ENCODE measurements at places on chromosomes 2 and 18.

DNA sequence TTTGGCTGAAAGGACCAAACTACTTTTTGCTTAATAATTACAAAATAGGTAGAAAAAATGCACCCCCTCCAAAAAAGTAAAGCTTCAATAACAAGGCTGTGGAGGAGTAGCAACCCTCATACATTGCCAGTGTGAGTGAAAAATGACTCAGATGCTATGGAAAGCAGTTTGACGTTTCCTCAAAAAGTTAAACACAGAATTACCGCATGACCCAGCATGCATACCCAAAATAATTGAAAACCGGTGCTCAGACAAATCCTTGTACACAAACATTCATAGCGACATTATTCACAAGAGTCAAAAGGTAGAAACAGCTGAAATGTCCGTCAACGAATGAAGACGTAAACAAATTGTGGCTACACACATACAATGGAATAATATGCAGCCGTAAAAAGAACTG is 38.8 kb upstream of the DAPL1 start:
- no peak overlapping the region for H3K27ac ChIP-seq
- H3K4me3 ChIP-seq, result no peak overlapping the region
- no peaks in the 10 kb centered on the region for H3K4me1 ChIP-seq
- no peaks in the 10 kb centered on the region for H3K36me3 ChIP-seq

DNA sequence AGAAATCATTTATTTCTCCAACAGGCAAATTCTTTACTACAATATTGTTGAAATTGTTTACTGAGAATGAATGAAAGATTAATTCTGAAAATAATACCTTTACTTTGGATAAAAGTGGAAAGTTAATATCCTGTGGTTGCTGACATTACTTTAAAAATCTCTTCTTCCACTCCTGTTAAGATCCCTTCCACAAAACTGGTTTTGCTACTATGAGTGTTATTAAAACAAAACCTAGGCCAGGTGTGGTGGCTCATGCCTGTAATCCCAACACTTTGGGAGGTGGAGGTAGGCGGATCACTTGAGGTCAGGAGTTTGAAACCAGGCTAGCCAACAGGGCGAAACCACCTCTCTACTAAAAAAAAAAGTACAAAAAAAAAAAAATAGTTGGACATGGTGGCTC is 123.9 kb upstream of the CCDC150 start:
- H3K36me3 ChIP-seq, result no peaks in the 10 kb centered on the region
- H3K27me3 ChIP-seq, result peaks cover 7% of the 10 kb centered on the region
- no peaks in the 10 kb centered on the region for H3K4me1 ChIP-seq
- DNase-seq, result no peak

GRCh38 chr2:85016446-85016845 is 45.5 kb downstream of the KCMF1 start:
- H3K27ac ChIP-seq, result no peak overlapping the region
- H3K27me3 ChIP-seq, result no peaks in the 10 kb centered on the region

- H3K36me3 ChIP-seq, result no peaks in the 10 kb centered on the region
- no peak for DNase-seq
- H3K27me3 ChIP-seq, result no peaks in the 10 kb centered on the region
- H3K27ac ChIP-seq, result no peak overlapping the region
- no peak overlapping the region for H3K4me3 ChIP-seq
These were observed 174.1 kb downstream of the TFCP2L1 start for GRCh38 chr2:121110924-121111323.

- H3K27ac ChIP-seq, result peak overlapping the region; percentile 69
- peaks cover 16% of the 10 kb centered on the region for H3K36me3 ChIP-seq
- H3K4me3 ChIP-seq, result peak overlapping the region; percentile 62
- no peak for DNase-seq
- peaks cover 3% of the 10 kb centered on the region for H3K27me3 ChIP-seq
These were observed 678 bp upstream of the UBE2E3 start for GRCh38 chr2:180979749-180980105.

DNA sequence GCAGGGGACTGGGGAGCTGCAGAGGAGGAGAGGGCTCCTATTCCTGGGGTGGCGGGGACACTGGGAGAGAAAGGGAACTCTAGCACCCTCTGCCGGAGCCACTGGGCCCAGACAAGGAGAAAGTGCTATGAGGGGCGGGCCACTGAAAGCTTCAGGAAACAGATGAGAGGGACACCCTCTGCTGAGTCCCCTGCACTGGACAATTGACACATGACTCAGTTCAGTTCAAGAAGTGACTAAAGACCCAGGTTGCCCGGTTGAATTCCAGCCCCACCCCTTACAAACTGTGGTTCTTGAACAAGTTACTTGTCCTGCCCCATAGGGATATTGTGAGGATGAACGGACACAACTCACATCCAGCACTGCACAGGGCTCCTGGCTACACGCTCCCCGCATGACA is 5.0 kb downstream of the RUFY4 start:
- peak; percentile 34 for DNase-seq
- no peaks in the 10 kb centered on the region for H3K4me1 ChIP-seq
- H3K36me3 ChIP-seq, result no peaks in the 10 kb centered on the region
- H3K27me3 ChIP-seq, result no peaks in the 10 kb centered on the region
- no peak overlapping the region for H3K27ac ChIP-seq
- H3K4me3 ChIP-seq, result no peak overlapping the region

GRCh38 chr2:73324126-73324725 is 30.9 kb upstream of the EGR4 start:
- no peak overlapping the region for H3K4me3 ChIP-seq
- no peaks in the 10 kb centered on the region for H3K36me3 ChIP-seq
- no peak for DNase-seq
- H3K4me1 ChIP-seq, result peaks cover 3% of the 10 kb centered on the region

GRCh38 chr2:195649629-195650190 is 7.3 kb upstream of the SLC39A10 start:
- H3K27ac ChIP-seq, result peak overlapping the region; percentile 25
- no peak for DNase-seq
- H3K27me3 ChIP-seq, result no peaks in the 10 kb centered on the region
- peaks cover 3% of the 10 kb centered on the region for H3K36me3 ChIP-seq

GRCh38 chr2:202339071-202339870 is 36.9 kb upstream of the BMPR2 start:
- no peaks in the 10 kb centered on the region for H3K4me1 ChIP-seq
- H3K27ac ChIP-seq, result no peak overlapping the region
- no peaks in the 10 kb centered on the region for H3K27me3 ChIP-seq
- no peak for DNase-seq

- H3K4me1 ChIP-seq, result peaks cover 49% of the 10 kb centered on the region
- no peaks in the 10 kb centered on the region for H3K27me3 ChIP-seq
- H3K4me3 ChIP-seq, result peak overlapping the region; percentile 92
- peak overlapping the region; percentile 0 for H3K27ac ChIP-seq
These were observed 2.4 kb downstream of the MARS2 start for GRCh38 chr2:197707316-197708213.

DNA sequence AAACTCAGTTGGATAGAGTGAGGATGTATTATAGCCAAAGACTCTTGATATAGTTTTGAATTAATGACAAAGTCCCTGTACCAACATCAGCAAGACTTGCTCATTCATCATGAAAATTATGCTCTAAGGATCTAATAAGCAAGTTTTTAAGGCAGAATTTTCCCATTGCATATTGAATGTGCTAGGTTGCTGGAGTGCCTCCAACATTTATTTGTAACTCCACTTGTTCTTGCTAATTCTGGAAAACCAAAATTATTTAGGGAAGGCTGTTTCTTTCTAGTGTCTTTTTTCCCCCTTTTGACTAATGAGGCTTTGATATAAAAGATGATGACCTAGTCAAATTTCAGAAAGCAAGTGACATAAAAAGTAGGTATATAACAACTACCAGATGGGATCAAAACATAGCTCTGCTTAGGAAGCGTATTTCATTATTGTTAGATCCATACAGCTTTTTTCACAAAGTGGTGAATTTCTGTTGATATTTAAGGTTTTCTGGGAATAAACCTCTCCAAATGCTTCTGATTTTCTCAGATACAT is 7.7 kb downstream of the SLC4A10 start:
- no peak overlapping the region for H3K27ac ChIP-seq
- no peak for DNase-seq
- no peaks in the 10 kb centered on the region for H3K36me3 ChIP-seq
- H3K4me1 ChIP-seq, result no peaks in the 10 kb centered on the region
- H3K27me3 ChIP-seq, result peaks cover 8% of the 10 kb centered on the region

- H3K27me3 ChIP-seq, result no peaks in the 10 kb centered on the region
- no peak overlapping the region for H3K4me3 ChIP-seq
- no peak overlapping the region for H3K27ac ChIP-seq
- no peak for DNase-seq
These were observed 450.1 kb downstream of the SLC4A3 start for GRCh38 chr2:220077488-220077887.

GRCh38 chr2:196356332-196356731 is 185.0 kb upstream of the STK17B start:
- DNase-seq, result no peak
- peaks cover 1% of the 10 kb centered on the region for H3K36me3 ChIP-seq
- H3K4me1 ChIP-seq, result no peaks in the 10 kb centered on the region
- H3K27me3 ChIP-seq, result peaks cover 11% of the 10 kb centered on the region
- H3K4me3 ChIP-seq, result no peak overlapping the region

- H3K36me3 ChIP-seq, result no peaks in the 10 kb centered on the region
- H3K27ac ChIP-seq, result no peak overlapping the region
These were observed 14.5 kb downstream of the IL1R2 start for GRCh38 chr2:102005989-102006885.

GRCh38 chr18:10793730-10794370 is 268.0 kb downstream of the NAPG start:
- H3K4me3 ChIP-seq, result no peak overlapping the region
- H3K27ac ChIP-seq, result no peak overlapping the region
- peaks cover 20% of the 10 kb centered on the region for H3K27me3 ChIP-seq
- DNase-seq, result no peak
- H3K4me1 ChIP-seq, result no peaks in the 10 kb centered on the region
- H3K36me3 ChIP-seq, result no peaks in the 10 kb centered on the region

- no peaks in the 10 kb centered on the region for H3K4me1 ChIP-seq
- no peaks in the 10 kb centered on the region for H3K27me3 ChIP-seq
- no peak overlapping the region for H3K27ac ChIP-seq
- H3K36me3 ChIP-seq, result no peaks in the 10 kb centered on the region
These were observed 470.1 kb downstream of the TMX3 start for GRCh38 chr18:68244786-68245185.

DNA sequence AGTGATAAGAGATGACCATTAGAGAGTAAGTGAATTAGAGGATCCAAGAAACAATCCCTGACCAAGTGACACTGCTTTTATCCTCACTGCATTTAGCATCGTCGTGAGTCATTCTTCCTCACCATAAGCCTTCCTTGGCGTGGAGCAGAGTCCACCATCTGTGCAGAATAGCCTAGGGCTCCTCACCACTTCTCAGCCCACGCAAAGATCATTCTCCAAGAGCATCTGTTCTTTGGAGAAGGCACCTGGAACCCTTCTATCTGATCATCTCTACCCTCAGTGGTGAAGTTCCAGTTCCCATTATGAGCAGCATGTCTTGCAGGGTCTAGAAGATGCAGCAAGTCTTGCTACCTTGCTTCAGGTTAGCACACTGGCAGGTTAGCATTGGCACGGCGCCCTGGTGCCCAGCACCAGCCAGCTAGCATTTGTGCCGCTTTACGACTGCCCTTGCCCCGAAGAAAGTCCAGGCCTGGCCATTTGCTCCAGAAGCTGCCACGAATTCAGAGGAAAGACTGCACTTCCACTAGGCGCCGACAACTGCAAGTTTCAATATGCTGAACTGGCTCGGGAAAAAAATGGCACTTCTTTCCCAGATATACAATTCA is 225.8 kb downstream of the TTC32 start:
- peaks cover 25% of the 10 kb centered on the region for H3K27me3 ChIP-seq
- H3K27ac ChIP-seq, result no peak overlapping the region
- H3K4me3 ChIP-seq, result no peak overlapping the region
- no peaks in the 10 kb centered on the region for H3K36me3 ChIP-seq

GRCh38 chr2:22970284-22970975 is 414.5 kb upstream of the KLHL29 start:
- H3K4me1 ChIP-seq, result no peaks in the 10 kb centered on the region
- no peak overlapping the region for H3K4me3 ChIP-seq
- H3K27ac ChIP-seq, result no peak overlapping the region
- peaks cover 15% of the 10 kb centered on the region for H3K27me3 ChIP-seq
- no peak for DNase-seq

GRCh38 chr2:120525056-120526046 is 179.4 kb downstream of the INHBB start:
- no peak for DNase-seq
- H3K27me3 ChIP-seq, result peaks cover 29% of the 10 kb centered on the region
- H3K36me3 ChIP-seq, result no peaks in the 10 kb centered on the region
- no peak overlapping the region for H3K4me3 ChIP-seq
- H3K4me1 ChIP-seq, result no peaks in the 10 kb centered on the region

- no peak overlapping the region for H3K27ac ChIP-seq
- H3K4me3 ChIP-seq, result no peak overlapping the region
- H3K4me1 ChIP-seq, result no peaks in the 10 kb centered on the region
- no peaks in the 10 kb centered on the region for H3K27me3 ChIP-seq
- no peaks in the 10 kb centered on the region for H3K36me3 ChIP-seq
These were observed 6.6 kb downstream of the OTOF start for GRCh38 chr2:26471289-26471688.

DNA sequence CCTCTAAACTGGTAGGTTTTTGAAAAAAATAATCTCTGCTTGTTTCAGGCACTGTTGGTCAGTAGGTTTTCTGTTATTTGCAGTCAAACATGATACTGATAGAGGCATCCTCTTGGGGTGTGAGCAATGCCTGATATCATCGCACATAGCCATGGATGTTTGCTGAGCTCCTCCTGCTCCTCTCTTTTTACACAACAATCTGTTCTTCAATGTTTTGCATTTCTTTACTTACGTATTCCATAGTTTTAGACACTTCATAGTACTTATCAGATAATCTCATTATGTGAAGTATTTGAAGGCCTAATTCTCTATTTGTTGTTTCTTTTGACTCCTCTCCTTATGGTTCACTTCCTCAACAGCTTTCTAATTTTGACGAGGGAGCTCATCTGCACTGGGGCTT is 23.0 kb upstream of the HS6ST1 start:
- H3K36me3 ChIP-seq, result peaks cover 3% of the 10 kb centered on the region
- DNase-seq, result no peak
- no peak overlapping the region for H3K27ac ChIP-seq
- H3K4me1 ChIP-seq, result peaks cover 2% of the 10 kb centered on the region
- H3K4me3 ChIP-seq, result no peak overlapping the region
- H3K27me3 ChIP-seq, result no peaks in the 10 kb centered on the region

GRCh38 chr2:240646176-240646899 is 21.1 kb downstream of the GPR35 start:
- H3K4me1 ChIP-seq, result peaks cover 2% of the 10 kb centered on the region
- no peak overlapping the region for H3K27ac ChIP-seq
- H3K4me3 ChIP-seq, result peak overlapping the region; percentile 7
- no peaks in the 10 kb centered on the region for H3K36me3 ChIP-seq
- no peak for DNase-seq

GRCh38 chr18:79393635-79394533 is 1.8 kb upstream of the NFATC1 start:
- peak overlapping the region; percentile 89 for H3K27ac ChIP-seq
- H3K4me1 ChIP-seq, result peaks cover 22% of the 10 kb centered on the region
- DNase-seq, result peak; percentile 64
- peaks cover 20% of the 10 kb centered on the region for H3K36me3 ChIP-seq

GRCh38 chr2:114011713-114012112 is 121.8 kb downstream of the ACTR3 start:
- no peak overlapping the region for H3K27ac ChIP-seq
- no peaks in the 10 kb centered on the region for H3K36me3 ChIP-seq
- no peak for DNase-seq
- H3K4me3 ChIP-seq, result no peak overlapping the region
- no peaks in the 10 kb centered on the region for H3K4me1 ChIP-seq

GRCh38 chr2:197760293-197760657 is 24.8 kb downstream of the BOLL start:
- H3K27me3 ChIP-seq, result peaks cover 14% of the 10 kb centered on the region
- no peak overlapping the region for H3K4me3 ChIP-seq
- peaks cover 3% of the 10 kb centered on the region for H3K36me3 ChIP-seq
- no peaks in the 10 kb centered on the region for H3K4me1 ChIP-seq

GRCh38 chr18:61870151-61870550 is 22.7 kb downstream of the RNF152 start:
- H3K27ac ChIP-seq, result no peak overlapping the region
- no peak overlapping the region for H3K4me3 ChIP-seq
- no peak for DNase-seq
- H3K27me3 ChIP-seq, result no peaks in the 10 kb centered on the region
- no peaks in the 10 kb centered on the region for H3K4me1 ChIP-seq
